ENCODE measurements at places on chromosomes 16 and 17.

GRCh38 chr17:77738751-77739531 is 219.6 kb upstream of the TNRC6C start:
- peak; percentile 36 for DNase-seq

- peak; percentile 4 for DNase-seq
Measured at GRCh38 chr17:63928966-63929695, 3.0 kb downstream of the CD79B start.

DNA sequence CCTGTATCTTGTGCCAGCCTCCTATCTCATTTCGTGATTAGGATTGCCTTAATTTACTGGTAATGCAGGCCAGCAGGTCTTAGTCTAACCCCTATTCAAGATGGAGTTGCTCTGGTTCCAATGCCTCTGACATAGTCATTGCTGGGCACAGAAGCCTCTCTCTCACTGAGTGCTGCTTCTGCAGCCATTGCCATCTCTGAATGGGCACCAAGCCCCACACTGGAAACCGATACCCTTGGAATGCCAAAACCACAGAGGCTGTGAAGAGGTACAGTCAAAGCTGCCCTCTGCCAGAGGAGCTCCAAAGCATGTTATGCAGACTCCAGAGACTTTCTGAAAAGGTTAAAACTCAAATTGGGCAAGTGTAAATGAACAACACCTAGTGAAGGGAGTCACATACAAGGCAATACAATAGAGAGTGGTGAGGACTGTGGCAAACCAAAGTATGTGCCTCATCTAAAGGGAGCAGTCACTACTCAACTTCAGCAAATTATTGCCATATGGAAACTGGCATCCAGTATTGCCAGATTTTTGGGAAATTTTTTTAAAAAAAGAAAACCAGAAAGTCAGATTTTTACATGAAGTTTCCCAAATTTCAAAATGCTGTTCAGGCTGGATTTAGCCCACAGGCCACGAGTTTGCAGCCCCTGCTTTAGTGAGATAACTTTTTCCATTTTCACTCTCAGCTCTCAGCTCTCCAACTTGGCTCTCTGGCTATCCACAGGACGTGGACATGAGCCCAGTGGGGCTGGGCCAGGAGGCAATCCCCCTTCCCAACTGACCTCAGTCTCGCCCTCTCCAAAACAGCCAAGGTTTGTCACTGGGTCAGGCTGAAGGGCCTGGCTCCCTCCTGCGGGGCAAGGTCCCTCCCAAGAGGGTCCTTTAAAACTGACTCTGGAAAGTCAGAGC is 2.1 kb upstream of the MMP2 start:
- peak; percentile 69 for DNase-seq

- no peak for DNase-seq
Measured at GRCh38 chr16:47613251-47613650, 152.1 kb downstream of the PHKB start.

DNA sequence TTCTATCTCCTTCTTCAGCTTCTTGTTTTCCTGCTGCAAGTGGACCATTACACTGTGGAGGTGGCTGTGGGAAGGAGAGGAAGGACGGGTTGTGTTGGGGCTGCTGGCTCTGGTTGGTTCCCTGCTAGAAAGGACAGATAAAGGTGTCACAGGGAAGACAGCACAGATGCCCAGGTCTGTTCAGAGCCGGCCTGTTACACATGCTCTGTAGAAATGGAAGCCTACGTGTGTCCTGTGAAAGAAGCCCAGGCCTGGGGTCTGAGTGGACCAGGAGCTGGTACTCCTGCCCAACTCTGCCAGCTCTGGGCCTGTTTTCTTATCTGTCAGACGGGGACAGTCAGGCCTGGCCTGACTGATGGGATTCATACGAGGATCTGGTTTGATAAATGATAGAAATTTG is 26.4 kb downstream of the DHX38 start:
- no peak for DNase-seq
